Kidney (tissue), 22 donors: ENCODE measurements at places on chromosomes 2 and 18. TPM values are rescaled to one million over a fixed set of nuclear protein-coding genes. Genes with fewer than 3 reads are reported as not detected.
A peak's percentile ranks its signal among the peaks of the same experiment; 100 is the strongest.

DNA sequence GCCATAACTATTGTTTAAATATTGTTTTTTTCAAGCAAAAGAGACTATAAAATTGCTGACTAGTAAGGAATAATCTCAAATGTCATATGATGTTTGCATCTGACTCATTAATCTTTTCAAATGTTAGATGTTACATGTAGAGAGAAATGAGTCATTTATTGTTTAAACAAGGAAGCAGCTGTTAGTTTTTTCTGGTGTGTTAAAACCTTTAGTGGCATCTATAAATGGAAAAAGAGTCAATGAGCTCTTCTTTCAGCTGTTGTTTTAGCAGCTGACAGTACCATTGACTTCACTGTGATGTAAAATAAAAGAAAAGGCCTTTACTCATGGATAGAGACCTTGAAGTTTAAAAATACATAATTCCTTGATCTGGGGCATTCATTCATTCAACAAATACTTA is 1.8 kb upstream of the KLHL41 start:
- H3K4me1 ChIP-seq = no peaks in the 10 kb centered on the region
- H3K4me3 ChIP-seq = no peak overlapping the region
- no peaks in the 10 kb centered on the region for H3K36me3 ChIP-seq
- no peak overlapping the region for H3K27ac ChIP-seq
- no peaks in the 10 kb centered on the region for H3K27me3 ChIP-seq

- H3K36me3 ChIP-seq = no peaks in the 10 kb centered on the region
- no peak for DNase-seq
- H3K4me1 ChIP-seq = no peaks in the 10 kb centered on the region
Observed at GRCh38 chr2:214515111-214515510, 104.3 kb downstream of the VWC2L start.

DNA sequence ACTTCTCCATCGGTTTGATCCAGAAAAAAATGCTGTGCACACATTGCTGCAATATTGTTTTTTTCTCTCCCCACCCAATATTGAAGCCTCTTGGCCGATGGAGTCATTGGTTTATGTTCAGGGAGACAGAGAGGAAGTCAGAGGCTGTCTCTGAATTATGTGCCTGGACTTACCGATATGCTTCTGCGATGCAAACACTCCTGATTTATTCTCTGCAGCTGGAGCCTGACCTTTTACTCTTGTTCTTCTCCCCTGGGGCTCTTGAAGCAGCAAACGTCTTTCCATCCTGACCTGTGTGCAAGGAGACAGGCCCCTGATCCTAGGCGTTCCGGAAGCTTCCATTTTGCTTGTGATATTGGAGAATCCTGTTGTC is 99.6 kb downstream of the PTGR3 start:
- no peak overlapping the region for H3K4me3 ChIP-seq
- H3K27ac ChIP-seq = no peak overlapping the region
- no peaks in the 10 kb centered on the region for H3K36me3 ChIP-seq
- no peaks in the 10 kb centered on the region for H3K27me3 ChIP-seq
- no peaks in the 10 kb centered on the region for H3K4me1 ChIP-seq

DNA sequence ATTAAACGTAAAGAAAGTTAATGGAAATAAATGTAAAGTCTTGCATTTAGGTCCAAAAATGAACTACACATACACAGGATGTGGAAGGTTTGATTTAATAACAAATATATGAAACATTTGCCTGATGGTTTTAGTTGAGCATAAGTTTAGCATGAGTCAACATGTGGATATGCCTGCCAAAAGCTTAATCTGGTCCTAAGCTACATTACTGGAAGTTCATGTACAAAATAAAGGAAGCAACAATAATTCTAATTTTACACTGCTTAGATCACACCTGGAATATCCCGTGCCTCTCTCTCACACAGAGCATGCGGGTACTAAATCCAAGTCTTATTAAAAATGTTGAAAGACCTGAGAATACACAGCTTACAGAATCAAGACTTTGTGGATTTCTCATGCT is 276.5 kb upstream of the NRP2 start:
- no peak for DNase-seq
- no peaks in the 10 kb centered on the region for H3K4me1 ChIP-seq
- no peaks in the 10 kb centered on the region for H3K36me3 ChIP-seq
- H3K4me3 ChIP-seq = no peak overlapping the region
- H3K27ac ChIP-seq = no peak overlapping the region

- no peak overlapping the region for H3K4me3 ChIP-seq
- no peaks in the 10 kb centered on the region for H3K4me1 ChIP-seq
- no peak overlapping the region for H3K27ac ChIP-seq
Observed at GRCh38 chr2:159982270-159982669, 80.1 kb downstream of the PLA2R1 start.

DNA sequence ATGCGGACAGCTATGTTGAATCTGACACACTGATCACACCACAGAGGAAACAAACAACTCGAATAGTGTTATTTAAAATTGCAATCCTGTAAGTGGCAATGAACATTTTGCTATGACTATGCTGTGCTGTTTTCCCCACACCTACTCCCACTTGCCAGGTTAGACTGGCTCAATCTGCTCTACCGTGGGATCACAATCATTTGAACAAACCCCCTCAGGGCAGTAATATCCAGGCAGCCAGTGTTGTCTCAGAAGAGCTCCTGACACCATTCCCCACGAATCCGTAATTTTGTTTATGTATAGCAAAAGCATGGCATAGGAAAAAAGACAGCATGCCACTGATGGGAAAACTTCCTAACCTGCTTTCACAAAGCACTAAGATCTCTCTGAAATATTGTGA is 284.3 kb downstream of the ERBB4 start:
- H3K4me3 ChIP-seq = no peak overlapping the region
- H3K4me1 ChIP-seq = no peaks in the 10 kb centered on the region
- H3K36me3 ChIP-seq = no peaks in the 10 kb centered on the region
- H3K27me3 ChIP-seq = no peaks in the 10 kb centered on the region
- H3K27ac ChIP-seq = peak overlapping the region; percentile 8

DNA sequence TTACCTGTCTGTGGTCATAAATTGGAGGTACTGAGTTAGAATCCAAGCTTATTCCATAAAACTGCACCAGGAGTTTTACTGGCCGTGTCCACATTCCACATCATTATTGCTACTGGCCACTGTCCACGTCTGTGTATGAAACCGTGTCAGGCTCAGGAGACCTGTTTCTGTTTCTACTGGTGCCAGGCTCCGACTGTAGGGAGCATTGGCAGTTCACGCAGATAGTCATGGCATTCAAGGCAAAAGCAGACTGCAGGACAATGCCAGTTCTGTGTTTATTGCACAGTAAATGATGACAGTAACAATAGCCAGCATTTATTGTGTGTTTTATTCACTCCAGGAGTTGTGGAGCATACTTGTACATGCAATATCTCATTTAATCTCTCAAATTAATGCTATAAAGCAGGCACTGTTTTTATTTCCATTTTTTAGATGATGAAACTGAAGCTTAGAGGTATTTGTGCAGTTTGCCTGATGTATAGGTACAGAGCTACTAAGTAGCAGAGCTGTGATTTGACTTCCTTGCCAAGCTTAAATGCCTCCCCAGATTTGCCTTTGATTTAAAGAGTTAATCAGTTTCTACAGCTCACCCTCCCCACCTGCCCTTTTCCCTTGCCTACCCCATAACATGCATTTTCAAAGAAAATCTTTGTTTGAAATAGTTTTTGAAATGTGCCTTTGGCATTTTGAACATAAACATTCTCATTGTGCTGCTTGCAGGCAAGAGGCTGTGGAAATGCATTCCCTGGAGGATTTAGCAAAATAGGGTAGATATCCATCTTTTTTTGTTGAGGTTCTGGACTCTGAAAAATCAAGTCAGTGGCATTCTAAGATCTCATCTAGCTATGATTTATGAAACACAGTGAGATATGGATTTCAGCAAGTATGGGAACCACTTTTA is 55.5 kb downstream of the MAP4K4 start:
- no peak for DNase-seq
- H3K27ac ChIP-seq = no peak overlapping the region
- no peaks in the 10 kb centered on the region for H3K36me3 ChIP-seq
- H3K4me3 ChIP-seq = no peak overlapping the region
- H3K4me1 ChIP-seq = peaks cover 24% of the 10 kb centered on the region

- H3K27ac ChIP-seq = peak overlapping the region; percentile 36
- no peak for DNase-seq
- no peaks in the 10 kb centered on the region for H3K36me3 ChIP-seq
- no peaks in the 10 kb centered on the region for H3K27me3 ChIP-seq
Observed at GRCh38 chr2:43085929-43086328, 140.5 kb downstream of the ZFP36L2 start.

DNA sequence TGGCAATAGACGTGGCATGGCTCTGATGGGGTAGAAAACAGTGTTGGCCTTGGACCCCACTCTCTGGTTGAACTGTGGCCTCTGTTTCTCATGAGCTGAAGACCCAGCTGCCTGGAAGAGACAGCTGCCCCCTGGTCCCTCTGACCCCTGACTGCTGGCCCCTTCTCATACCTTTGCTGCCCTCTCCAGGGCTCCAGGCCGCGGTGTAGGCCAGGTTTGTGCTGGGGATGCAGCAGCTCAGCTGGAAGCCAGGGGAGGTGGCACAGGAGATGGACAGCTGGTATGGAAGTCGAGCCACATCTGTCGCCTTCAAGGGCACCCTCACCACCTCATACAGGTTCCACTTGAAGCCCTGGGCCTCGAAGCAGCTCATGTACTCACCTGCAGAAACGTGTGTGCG is 31.7 kb upstream of the SELENOI start:
- H3K27me3 ChIP-seq = no peaks in the 10 kb centered on the region
- peak; percentile 26 for DNase-seq
- H3K4me1 ChIP-seq = no peaks in the 10 kb centered on the region
- no peak overlapping the region for H3K4me3 ChIP-seq
- H3K27ac ChIP-seq = no peak overlapping the region

DNA sequence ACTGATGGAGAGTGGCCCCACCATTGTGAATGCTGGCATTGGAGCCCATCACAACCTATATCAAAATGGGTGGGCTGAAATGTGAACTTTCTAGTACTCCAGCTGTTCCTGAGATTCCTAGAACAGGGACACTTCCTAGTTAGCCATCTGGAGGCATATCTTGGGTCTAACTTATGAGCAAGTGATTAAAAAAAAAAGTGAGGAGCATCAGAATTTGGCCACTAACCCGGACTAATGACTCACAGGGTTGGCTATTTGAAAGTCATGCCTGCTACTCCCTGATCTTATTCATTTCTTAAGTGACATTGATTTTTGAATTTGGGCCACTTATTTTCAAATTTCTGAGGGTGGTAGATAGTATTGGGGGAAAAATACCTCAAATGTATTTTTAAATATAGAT is 216.6 kb downstream of the HRH4 start:
- H3K27me3 ChIP-seq = no peaks in the 10 kb centered on the region
- H3K27ac ChIP-seq = no peak overlapping the region
- no peaks in the 10 kb centered on the region for H3K36me3 ChIP-seq
- H3K4me1 ChIP-seq = no peaks in the 10 kb centered on the region
- no peak overlapping the region for H3K4me3 ChIP-seq

DNA sequence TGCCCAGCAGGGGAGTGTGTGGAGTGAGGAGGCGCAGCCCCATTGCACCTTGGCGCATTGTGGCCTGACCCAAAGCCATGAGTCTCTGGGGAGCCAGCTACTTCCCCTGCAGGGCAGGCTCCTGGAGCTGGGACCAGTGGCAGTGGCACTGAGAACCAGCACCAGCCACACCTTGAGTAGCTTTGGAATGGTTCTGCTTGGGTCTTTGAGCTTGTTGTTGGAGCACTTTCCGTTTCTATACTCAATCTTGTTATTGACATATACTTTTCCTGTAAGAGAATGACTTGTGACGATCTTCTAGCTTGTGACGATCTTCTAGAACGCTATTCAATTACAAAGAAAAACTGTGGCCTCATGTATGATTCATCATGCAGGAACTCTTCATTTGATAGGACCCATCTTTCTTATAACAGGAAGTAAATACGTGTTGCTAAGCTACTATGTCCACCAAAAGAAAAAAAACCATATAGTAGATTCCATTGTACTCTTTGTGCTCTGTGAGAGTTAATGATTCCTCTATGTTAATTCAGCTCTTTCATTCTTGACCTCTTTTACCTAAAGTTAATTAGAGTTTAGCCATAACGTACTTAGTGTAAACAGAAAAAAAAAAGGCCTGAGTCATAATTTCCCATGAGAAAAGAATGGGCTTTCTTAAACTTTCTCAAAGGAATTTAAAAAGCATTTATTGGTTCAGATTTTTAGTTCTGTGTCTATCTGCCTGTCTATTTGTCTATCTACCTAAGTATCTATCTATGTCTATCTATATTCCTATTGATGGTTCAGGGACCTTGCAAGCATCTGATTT is 113.1 kb downstream of the GATA6 start:
- DNase-seq = peak; percentile 78
- no peak overlapping the region for H3K27ac ChIP-seq
- H3K4me3 ChIP-seq = no peak overlapping the region

GRCh38 chr18:66760559-66760958 is 156.7 kb upstream of the CDH19 start:
- H3K27ac ChIP-seq = no peak overlapping the region
- H3K4me1 ChIP-seq = no peaks in the 10 kb centered on the region
- H3K27me3 ChIP-seq = no peaks in the 10 kb centered on the region
- H3K36me3 ChIP-seq = no peaks in the 10 kb centered on the region

GRCh38 chr2:118388771-118389170 is 300.5 kb downstream of the INSIG2 start:
- DNase-seq = no peak
- H3K36me3 ChIP-seq = no peaks in the 10 kb centered on the region
- no peaks in the 10 kb centered on the region for H3K27me3 ChIP-seq
- no peaks in the 10 kb centered on the region for H3K4me1 ChIP-seq

DNA sequence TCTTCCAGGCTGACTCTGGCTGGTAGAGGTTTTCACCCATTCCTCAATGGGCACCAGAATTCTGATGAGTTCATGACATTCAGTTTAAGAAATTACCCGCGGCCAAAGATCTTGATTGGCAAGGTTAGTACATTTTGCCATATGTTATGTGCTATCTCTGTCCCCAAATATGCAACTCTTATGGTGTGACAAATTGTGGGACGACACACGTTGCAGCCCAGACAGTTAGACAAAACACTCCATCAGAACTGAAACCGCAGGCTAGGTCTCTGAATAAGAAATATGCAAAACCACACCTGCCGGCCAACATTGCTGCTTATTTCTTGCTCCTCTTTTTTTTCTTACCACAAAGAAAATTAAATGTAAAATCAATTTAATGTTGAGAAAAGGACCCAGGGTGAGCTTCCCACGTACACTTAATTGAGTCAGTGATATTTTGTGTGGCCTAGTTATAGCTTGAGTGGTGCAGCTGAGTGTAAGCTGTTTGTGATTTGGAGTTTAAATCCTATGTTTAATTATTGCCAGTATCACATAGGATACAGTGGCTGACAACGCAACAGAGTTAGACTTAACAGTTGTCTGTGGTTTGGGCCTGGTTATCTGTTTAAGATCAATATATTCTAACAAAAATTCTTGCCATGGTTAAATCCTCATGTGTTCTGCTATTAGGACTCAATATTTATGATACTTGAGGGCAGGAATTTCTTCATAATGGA is 35.7 kb upstream of the LTBP1 start:
- no peaks in the 10 kb centered on the region for H3K36me3 ChIP-seq
- no peak for DNase-seq
- H3K27ac ChIP-seq = no peak overlapping the region
- no peak overlapping the region for H3K4me3 ChIP-seq

GRCh38 chr2:229586012-229586411 is 128.3 kb downstream of the DNER start:
- H3K4me1 ChIP-seq = no peaks in the 10 kb centered on the region
- no peaks in the 10 kb centered on the region for H3K27me3 ChIP-seq
- no peaks in the 10 kb centered on the region for H3K36me3 ChIP-seq

The NEU4 gene
- 0.76 TPM for total RNA-seq

The CNGA3 gene
- total RNA-seq = not detected

The ASPRV1 gene
- 1.6 TPM for total RNA-seq

The NR4A2 gene
- 2.4 TPM for total RNA-seq

The PDCD1 gene
- total RNA-seq = 1.6 TPM

The UGT1A7 gene
- total RNA-seq = 0.35 TPM

The FBXO11 gene
- total RNA-seq = 68.7 TPM

The TMEM182 gene
- 6.5 TPM for total RNA-seq

The SERPINB4 gene
- total RNA-seq = not detected

The DCC gene
- 3.9 TPM for total RNA-seq
